Thoracic aorta (tissue), 2 donors: ENCODE measurements at places on chromosomes 4 and X.
A peak's percentile ranks its signal among the peaks of the same experiment; 100 is the strongest.

DNA sequence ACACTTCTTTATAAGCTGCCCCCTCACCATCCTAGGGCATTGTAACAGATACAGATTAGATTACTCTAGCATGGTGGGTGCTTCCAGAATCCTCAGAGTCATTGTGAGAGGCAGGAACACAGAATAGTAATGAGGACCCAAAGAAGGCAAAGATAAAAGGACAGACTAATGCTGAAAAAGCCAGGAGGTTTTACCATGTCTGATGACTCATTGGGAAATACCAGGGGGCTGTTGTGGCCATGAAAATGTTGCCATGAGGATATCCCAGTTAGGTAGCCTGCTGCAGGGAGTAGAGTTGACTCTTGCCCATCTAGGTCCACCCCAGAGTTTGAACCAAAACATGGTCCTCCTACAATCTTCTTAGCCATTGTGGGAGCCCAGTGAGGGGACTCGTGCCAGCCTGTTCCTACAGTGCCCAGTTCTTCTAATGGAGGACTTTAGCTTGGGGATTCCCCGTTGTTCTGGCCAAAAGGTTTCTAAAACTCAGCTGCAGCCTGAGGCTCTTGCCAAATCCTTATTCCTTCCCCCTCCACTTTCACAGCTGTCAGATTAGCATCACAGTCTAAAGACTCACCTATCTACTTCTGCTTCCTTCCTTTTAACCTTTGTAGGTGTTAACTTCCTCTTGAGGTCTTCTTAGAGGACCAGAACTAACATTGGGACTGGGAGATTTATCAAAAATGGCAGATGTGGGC lies 586.0 kb upstream of the AADAT start:
- no peak for DNase-seq

GRCh38 chr4:141636082-141636770 lies at the start of gene IL15:
Gene IL15 (plus strand): TSS chr4:141636583. CDS start chr4:141719465, 82,882 bp downstream.
- DNase-seq, result peak; percentile 36

GRCh38 chrX:154019633-154020528 lies at the start of gene IRAK1:
Gene IRAK1 (minus strand): TSS chrX:154019902. CDS start chrX:154019812, 90 bp downstream.
- DNase-seq, result no peak

- DNase-seq, result no peak
These were observed 77.6 kb downstream of the NWD2 start for GRCh38 chr4:37322122-37322521.

- no peak for DNase-seq
These were observed 77.7 kb downstream of the TSPAN7 start for GRCh38 chrX:38638952-38639529.

- DNase-seq, result no peak
These were observed 16.0 kb upstream of the LSM6 start for GRCh38 chr4:146159384-146160058.

DNA sequence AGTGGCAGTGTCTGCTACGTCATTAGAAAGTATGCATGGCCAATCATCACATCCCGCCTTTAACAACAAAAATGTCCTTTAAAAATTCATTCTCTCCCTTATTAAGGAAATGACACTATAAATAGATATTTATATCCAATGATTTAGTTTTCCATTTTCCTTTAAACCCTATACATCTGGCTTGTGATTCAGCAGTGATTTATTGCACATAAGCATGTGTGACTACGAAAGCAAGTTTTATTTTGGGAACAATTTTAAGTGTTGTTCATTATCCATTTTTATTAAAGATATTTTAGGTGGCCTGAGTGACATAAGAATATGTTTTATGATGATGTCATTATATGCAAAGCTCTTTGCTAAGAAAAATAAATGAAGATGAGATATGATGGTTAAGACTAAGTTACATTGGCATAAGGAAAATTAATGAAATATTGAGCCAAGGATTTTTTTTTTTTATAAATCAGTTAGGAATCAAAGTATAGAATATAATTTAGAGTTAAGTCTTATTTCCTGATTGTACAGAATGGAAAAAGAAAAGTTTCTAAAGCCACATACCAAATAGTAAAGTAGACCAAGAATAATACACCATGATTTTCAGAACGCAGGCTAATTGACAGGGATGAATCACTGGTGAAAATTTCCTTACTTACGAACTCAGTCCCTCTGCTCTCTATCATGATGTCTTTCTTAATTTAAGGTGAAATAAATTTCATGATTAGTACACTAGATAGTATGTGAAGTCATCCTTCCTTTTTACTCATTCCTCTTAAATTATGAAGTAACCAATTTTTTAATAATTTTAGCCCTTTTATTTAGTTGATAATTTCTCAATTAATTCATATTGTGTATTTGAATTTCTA lies 822.4 kb downstream of the FAT4 start:
- no peak for DNase-seq

- no peak for DNase-seq
These were observed 44.9 kb upstream of the SLC25A31 start for GRCh38 chr4:127685292-127685691.

GRCh38 chrX:30589146-30589888 lies 11.8 kb upstream of the TASL start:
- no peak for DNase-seq

DNA sequence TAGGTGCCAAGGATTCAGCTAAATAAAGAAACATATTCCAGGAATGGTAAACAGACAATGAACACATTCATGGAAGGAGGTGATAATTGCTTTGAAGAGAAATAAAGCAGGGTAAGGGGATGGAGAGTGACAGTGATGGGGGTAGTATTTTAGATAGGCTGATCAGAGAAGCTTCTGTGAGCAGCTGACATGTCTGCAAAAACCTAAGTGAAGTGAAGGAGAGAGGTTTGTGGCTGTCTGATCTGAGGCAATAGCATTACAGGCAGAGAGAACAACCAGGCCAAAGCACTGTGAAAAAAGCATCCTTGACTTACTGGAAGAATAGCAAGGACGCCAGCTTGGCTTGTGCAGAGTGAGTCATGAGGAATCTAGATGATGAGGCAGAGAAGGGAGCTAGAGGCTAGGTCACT lies 271.9 kb upstream of the GATB start:
- DNase-seq, result peak; percentile 34

- DNase-seq, result no peak
These were observed 84.6 kb upstream of the DHX15 start for GRCh38 chr4:24668956-24669355.

GRCh38 chr4:4755306-4755705 lies 104.2 kb upstream of the MSX1 start:
- no peak for DNase-seq

- no peak for DNase-seq
These were observed 128.8 kb downstream of the COMMD8 start for GRCh38 chr4:47334652-47335051.

DNA sequence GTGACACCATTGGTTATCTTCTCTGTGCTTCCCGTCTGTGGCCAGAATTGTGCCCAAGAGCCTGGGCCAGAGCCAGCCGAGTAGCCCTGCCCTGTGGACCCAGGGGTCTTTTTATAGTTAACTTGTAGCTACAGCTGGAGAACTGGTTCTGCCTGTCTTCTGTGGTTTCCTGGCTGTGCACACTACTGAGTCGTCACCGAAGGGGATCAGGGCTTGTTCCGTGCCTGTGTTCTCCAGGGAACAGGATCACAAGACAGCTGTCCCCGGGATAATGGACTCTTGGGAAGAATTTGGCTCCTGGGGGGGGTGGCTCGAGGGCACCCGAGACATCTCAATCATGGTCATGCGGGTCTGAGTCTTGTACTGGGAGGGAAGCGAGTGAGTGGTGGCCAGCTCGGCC lies 22.1 kb upstream of the OPN1LW start:
- no peak for DNase-seq

- DNase-seq, result no peak
These were observed 129.3 kb upstream of the FAT1 start for GRCh38 chr4:186852964-186853391.

DNA sequence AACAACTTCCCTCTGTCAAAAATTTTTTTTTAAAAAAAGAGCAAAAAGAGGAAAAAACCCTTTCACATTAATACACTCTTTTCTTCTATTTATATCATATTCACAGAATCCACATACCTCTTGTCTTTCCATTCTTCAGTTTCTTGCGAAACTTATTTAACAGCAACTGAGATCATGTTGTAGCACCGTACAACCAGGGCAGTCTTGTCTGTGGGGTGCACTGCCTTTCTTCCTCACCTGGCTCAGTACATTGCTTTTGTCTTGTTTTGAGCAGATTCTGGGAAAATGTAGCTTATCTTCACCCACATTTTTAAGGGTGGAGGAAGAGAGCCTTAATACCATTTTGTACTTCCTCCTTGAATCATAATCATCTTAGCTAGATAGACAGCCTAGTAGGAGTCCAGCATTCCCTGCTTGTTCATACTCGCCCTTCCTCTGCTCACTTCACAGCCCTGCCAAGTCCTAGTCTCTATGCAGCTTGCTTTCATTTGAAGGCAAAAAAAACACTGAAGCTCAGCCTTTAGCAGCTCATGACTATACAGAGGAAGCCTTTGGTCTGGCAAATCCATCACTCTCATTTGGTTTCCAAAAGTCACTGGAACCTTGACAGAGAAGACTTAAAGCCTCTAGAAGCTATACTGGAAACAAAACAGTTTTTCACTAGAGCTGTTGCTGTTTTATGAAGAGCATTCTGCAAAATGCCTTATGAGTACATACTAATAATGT lies 140.6 kb upstream of the BANK1 start:
- DNase-seq, result no peak

GRCh38 chr4:144903953-144904711 lies 193.9 kb downstream of the ANAPC10 start:
- no peak for DNase-seq

GRCh38 chr4:76726176-76726575 lies 171.8 kb downstream of the SOWAHB start:
- no peak for DNase-seq

DNA sequence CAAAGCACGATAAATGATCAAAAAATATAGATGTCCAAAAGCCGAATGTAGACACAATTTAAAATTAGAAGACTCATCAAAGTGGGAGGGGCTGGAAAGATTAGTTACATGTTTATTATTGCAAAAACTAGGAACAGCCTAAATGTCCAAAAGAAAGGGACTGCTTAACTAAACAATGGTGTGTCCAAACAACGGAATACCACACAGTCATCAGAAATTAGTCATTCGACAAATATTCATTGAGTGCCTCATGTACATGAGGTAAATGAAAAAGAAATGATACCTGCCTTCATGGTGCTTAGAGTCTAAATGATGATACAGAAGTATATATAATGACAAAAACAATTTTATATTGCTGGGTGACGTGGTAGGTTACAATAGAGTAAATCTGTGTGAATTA lies 139.7 kb downstream of the MAML3 start:
- no peak for DNase-seq

DNA sequence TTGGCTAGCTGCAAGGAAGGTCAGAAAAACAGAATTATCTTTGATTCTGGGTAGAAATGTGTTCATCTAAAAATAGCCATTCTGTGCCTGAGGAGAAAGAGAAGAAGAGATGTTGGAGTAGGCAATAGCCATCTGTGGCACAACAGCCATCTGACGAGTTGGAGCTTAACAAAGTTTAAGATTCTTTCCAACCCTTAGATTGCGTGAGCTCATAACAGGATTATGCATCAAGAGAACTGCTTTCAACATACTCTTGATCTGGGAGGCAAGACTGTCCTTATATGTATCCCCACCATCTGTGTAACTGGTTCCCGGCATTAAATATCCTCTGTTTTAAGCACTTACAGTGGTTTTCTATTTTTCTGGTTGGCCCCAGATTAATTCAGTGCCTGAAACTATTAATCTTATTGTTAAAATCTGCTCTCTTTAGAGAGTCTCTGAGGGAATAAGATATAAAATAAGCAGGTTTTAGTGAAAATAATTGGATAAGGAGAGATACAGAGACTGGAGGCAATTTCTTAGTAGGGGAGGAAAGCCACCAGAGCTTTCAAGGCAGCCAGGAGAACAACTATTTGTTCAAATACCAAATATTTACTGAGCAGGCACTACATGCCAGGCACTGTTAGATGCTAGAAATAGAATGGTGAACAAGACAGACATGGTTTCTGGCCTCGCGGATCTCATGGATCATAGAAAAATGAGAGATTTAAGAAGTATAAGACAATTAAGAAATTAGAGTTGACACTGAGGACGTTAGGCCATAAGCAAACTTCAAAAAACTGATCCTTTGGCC lies 398.0 kb downstream of the SMARCA1 start:
- no peak for DNase-seq

- DNase-seq, result no peak
These were observed 2143.2 kb upstream of the TENM3 start for GRCh38 chr4:180099957-180100356.

DNA sequence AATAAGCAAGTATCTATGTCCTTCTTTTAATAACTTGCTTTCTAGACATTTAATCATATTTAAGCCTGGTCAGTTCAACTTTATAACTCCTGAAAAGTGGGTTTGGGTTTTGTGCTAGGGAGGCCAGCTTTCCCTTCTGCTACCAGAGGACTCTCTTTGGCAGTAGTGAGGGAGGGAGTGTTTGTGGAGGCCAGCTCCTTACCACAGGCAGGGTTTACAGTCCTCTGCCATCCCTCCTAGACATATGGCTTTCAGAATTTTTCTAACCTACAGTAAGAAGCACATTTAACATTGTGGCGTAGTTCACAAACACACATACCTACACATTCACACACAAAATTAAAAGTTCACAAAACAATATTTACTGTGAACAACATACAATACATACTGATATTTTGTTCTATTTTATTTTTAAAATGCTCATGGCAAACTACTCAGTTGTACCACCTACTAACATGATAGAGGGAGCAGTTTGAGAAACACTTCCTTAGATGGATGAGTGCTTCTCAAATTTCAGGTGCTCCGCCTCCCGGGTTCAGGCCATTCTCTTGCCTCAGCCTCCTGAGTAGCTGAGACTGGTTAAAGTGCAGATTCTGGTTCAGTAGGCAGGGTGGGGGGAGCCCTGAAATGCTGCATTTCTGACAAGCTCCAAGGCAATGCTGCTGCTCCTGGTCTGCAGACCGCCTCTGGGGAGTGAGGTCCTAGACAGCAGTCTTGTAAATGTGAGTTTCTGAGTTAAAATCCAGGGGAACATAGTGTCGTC lies 86.7 kb downstream of the PTTG2 start:
- no peak for DNase-seq

DNA sequence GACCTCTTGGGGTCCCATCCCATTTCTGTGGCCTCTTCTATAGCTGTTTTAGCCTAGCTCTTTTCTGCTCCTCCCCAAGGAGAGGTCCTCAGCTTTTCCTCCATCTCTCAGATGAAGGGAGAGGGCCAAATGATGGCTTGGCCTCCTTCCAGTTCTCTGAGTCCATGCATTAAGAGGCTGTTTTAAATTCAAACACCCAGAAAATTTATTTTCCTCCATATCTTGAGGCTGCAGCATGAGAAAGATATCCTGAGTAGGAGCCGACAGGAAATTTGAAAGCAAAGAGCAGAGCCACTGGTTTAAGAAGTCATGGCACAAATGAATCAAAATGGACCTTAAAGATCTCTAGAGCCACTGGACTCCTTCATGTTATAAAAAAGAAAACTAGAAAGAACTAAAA lies 558.8 kb downstream of the MID1IP1 start:
- DNase-seq, result no peak

GRCh38 chrX:155673338-155673737 lies 60.6 kb upstream of the TMLHE start:
- no peak for DNase-seq

DNA sequence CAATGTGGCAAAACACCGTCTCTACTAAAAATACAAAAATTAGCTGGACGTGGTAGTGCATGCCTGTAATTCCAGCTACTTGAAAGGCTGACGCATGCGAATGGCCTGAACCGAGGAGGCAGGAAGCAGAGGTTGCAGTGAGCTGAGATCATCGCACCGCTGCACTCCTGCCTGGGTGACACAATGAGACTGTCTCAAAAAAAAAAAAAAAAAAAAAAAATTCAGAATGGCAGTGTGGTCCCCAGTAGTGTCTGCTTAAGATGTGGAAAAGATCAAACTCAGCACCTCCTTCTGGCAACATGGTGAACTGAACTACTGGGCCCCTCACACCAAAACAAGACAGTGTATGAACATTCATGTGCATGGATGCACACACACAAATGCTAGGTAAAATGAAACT lies 32.2 kb downstream of the SMS start:
- no peak for DNase-seq
